Stimulated activated CD4-positive, alpha-beta T cell treated with anti-CD3 and anti-CD28 coated beads, Interleukin-1b, Interleukin-23, amount 100 ng/mL, for 1 hour (primary cell): ENCODE measurements at places on chromosomes 2 and 18.

DNA sequence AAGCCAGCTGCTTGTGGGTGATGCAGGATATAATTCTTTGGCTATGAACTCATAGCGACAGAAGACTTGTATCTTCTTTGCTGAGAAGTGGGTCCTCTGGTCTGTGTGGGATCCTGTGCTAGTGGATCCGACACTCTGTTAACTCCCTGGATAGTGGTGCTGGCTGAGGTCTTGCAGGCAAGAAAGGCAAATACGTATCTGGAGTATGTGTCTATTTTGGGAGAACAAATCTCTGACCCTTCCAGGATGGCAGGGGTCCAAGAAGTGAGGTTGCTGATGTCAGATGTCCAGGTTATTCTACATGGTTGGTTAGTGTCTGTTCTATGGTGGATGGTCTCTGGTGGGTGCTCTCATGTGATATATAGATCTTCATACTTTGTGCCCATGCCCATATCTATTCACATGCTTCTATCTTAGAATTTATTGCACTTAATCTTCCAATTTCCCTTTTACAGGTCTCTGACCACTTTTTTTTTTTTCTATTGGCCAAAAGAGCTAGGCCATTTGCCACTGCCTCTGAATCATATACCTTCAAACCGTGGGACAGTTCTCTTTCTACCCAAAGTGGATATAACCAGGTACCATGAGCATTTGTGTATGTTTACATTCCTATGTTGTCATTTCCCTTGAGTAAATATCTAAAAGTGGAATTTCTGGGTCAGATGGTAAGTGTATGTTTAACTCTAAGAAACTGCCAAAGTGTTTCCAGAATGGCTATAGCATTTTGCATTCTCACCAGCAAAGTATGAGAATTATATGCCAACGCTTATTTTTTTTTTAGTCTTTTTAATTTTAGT lies 45.1 kb upstream of the RBMS1 start:
- no peak for DNase-seq

DNA sequence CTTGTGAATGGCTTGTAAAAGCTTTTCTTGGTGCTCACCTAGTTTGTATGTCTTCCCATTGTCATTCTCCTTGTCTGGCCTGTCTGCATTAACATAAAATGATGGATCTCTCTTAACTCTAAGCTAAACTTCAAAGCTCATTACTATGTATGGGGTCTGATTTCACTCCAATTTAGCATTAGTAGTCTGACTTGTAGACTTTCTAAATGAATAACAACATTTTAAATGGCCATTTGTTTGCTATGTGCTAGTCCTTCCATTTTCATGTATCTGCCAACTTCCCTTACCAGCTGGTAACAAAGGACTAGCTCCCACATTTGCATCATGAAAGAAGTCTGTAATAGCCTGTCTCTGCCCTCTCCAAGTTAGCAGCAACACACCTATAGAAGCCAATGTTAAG lies 324.2 kb upstream of the RGPD4 start:
- DNase-seq, result no peak

DNA sequence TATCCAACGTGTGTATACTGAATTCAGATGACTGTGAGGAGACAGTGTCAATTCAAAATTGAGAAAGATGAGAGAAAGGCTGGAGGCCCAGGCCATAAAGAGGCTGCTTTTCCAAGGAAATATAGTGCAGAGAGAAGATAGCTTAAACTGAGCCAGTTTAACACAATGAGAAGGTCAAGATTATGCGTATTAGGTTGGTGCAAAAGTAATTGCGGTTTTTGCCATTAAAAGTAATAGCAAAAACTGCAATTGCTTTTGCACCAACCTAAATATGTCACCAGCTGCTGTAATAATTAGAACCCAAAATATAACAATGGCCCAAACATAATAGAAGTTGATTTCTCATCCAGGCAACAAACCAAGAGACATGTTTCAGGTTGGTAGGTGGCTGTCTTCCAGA lies 148.7 kb upstream of the ATP5MC3 start:
- no peak for DNase-seq

DNA sequence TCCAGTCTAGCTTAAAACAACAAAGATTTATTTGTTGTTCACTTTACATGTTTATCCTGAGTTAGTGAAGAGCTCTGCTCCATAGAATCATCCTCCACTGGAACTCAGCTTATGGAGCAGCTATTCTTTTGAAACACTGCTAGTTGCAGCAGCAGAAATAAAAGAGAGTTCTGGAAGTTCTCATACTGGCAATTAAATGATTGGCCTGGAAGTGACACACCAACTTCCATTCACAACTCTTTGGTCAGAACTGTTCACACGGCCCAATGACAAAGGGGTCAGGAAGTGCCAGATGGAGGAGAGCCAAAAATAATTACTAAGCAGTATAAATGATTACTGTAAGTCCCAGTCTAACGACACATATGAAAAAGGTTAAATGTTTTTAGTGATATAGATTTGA lies 39.1 kb downstream of the FBXO11 start:
- DNase-seq, result no peak

- DNase-seq, result no peak
Measured at GRCh38 chr18:63157293-63158011, 162.1 kb downstream of the BCL2 start.

DNA sequence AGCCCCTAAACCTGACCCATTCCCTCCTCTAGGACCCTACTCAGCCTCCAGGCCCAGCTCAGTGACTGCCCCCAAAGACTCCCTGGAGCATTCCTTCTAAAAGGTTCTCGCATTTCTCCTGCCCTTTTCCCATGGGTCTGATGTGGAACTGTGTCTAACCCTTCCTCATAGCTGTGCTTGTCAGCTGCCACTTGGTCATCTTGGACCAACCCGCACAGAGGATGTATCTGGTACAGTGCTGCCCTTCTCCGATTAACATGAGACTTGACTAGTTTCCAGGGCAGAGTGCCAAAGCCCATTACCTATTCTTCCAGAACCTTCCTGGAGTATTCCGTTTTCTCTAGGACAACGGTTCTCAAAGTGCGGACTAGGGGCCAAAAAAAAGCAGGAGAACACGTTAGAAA lies 518 bp upstream of the NFU1 start:
- DNase-seq, result no peak

DNA sequence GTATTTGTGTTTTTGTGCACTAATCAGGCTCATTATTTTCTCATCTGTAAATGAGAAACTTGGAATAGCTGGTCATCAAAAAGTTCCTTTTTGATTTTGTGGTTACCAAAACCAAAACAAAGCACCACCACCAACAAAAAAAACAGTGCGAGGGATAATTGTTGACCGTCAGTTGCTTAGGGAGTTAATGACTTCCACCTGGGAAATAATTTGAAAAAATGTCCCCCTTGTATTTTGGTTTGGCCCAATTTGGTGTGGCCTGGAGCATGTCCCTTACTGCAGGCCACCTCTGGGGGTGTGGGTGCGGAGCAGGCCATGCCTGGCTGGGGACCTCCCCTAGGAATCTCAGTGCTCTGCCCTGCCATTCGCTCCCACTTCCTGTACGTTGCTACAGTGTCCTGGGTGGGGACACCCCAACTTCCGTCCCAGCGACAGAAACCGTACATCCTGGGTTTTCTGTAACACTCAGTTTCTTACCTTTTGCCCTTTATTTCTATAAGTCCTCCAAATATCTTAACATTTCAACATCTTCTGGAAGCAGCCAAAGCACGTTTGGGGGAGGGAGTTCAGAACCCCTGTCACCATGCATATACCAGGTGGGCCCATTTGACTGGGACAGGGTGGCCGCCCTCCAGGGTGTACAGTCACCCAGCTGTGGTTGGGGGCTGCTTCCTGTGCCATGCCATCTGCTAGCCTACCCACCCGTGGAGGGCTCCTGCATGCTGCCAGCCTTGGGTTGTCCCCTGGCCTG lies 31.3 kb downstream of the NCK2 start:
- DNase-seq, result no peak

- no peak for DNase-seq
Measured at GRCh38 chr2:201128933-201129505, 13.1 kb downstream of the CFLAR start.

- no peak for DNase-seq
Measured at GRCh38 chr2:31475692-31476091, 61.1 kb upstream of the XDH start.

GRCh38 chr18:51323961-51324360 lies 126.5 kb upstream of the MEX3C start:
- no peak for DNase-seq

GRCh38 chr2:64819774-64820688 lies 166.3 kb upstream of the SERTAD2 start:
- DNase-seq, result no peak

- DNase-seq, result no peak
Measured at GRCh38 chr2:118310681-118311429, 222.6 kb downstream of the INSIG2 start.

DNA sequence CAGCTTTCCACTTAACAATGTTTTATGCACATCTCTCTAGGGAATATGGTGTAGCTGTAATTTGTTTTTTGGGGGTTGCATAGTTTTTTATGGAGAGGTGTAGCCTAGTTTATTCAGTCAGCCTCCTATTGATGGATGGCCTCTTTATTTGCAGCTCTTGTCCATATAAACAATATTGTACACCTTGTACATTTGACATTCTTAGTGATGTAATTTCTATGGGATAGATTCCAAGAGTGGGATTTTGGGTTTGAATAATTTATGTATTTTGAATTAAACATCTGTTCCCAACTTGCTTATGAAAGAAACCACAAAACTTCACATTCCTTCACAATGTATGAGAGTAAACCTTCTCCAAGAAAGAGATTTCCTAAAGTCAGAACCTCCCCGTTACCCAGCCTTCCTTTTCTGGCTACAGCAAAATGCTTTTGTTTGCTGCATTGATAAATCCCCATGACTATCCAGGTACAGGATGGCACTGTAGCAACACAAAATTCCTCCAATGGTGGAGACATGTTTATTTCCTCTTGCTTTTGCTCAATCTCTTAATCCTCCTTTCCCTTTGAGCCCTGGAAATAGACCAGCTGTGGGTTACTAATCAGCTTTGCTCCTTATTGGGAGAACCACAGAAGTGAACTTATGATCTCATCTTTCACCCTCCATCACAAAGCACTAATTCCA lies 58.4 kb upstream of the GALR1 start:
- DNase-seq, result no peak

DNA sequence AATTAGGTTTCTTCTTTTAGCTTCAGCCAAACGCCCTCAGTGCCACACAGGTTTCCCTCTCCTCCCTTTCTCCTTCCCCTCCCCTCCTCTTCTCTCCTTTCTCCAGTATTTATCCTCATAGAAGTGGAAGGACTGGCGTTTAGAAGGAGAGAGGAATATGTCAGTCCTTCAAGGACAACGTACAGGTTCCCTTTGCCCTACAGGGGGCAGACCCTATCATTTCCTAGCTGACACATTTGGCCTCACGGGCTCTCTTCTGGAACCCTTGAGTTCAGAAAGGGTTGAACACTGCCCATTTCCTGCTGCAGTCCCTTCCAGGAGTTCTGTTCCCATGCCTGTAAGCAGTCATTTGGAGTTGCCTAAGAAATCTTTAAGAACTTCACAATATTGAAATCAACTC lies 46.1 kb downstream of the CDCA7 start:
- no peak for DNase-seq

DNA sequence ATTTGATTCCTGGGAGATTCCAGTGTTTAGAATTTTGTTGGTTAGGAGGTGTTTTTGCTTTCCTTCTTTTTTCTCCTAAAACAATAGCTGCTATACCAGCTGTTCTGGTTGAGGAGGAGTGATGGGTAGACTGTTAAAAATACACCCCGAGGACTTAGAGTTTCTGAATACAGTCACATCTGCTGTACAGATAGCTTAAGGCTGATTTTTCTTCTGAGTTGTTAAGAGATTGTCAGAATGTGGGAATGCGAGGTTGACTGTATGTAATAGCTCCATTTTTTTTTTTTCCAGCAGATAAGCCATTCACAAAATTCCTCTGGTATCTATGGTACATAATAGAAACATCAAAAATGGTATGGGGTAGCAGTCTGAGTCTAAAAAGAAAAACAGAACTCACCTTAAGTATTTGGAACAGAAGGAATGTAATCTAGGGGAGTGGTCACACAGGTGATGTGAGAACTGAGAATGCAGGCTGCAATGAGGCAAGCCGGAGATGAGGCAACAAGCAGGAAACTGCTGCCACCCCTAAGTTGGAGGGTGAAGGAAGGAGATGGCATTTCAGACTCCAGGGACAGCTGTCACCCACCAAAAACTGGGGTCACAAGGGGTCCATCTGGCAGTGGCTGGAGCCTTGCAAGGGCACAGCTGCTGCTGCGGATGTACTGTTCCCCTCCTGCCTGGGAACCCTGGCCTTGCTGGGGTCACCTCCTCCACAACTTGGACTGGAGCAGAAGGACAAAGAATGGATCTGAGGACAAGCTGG lies 2.4 kb downstream of the DGKD start:
- no peak for DNase-seq
